ENCODE measurements at places on chromosomes 2 and 18. TPM values are rescaled to one million over a fixed set of nuclear protein-coding genes. Genes with fewer than 3 reads are reported as not detected.

The TEKT4 gene
- not detected for total RNA-seq

The POTEJ gene
- total RNA-seq, result 0.21 TPM

DNA sequence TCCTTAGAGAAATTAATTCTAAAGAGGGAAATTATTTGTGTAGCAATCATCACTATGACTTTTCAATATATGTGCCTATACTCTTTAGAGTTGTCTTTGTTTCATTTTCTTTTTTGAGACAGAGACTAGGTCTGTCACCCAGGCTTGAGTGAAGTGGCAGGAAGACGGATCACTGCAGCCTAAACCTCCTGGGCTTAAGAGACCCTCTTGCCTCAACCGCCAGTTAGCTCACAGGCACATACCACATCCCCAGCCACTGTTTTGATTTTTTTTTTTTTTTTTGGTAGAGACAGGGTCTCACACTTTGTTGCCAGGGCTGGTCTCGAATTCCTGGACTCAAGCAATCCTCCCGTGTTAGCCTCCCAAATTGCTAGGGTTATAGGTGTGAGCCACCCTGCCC lies 12.4 kb downstream of the YWHAQ start:
- DNase-seq, result no peak

GRCh38 chr2:47201224-47201623 lies 46.1 kb upstream of the STPG4 start:
- no peak for DNase-seq

The SAG gene
- total RNA-seq, result 0.03 TPM

- DNase-seq, result no peak
Observed at GRCh38 chr2:233882353-233882752, 14.2 kb upstream of the MSL3B start.

GRCh38 chr2:8595811-8596600 lies 85.8 kb upstream of the ID2 start:
- no peak for DNase-seq

GRCh38 chr2:161586517-161587167 lies 37.6 kb upstream of the SLC4A10 start:
- DNase-seq, result peak; percentile 29

DNA sequence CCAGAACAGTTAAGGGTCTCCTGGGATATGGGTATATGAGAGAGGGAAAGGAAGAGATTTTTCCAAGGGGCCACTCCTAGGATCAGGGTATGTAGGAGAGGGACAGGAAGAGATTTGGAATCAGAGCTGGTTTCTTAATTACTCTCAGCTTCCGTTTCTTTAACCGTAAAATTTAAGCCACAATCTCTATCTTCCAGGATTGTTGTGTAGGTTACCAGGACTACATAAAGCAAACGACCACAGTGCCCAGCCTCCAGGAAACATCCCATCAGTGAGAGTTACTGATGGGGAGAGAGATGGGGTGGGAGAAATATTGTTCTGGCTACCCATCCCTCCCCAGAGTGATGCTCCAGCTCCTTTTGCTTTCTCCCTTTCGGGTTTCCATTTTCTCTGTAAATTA lies 114.6 kb upstream of the THUMPD2 start:
- no peak for DNase-seq

The OTOS gene
- total RNA-seq, result not detected

GRCh38 chr2:96264086-96264485 lies 1.7 kb downstream of the TMEM127 start:
- DNase-seq, result no peak

The SP140 gene
- not detected for total RNA-seq

- DNase-seq, result no peak
Observed at GRCh38 chr2:161233858-161234431, 73.7 kb downstream of the TANK start.

DNA sequence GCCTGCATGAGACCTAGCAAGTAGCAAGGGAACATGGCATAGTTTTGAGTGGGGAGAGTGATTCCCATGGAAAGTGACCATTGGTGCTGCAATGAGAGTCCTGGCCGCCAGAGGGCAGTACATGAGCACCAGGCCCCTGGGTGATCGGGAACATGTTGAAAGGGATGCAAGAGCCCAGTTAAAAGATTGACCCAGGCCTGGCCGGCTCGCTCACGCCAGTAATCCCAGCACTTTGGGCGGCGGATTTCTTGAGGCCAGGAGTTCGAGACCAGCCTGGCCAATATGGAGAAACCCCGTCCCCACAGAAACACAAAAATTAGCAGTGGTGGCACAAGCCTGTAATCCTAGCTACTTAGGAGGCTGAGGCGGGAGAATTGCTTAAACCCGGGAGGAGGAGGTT lies 22.2 kb downstream of the FAP start:
- peak; percentile 80 for DNase-seq

The LIMS3 gene
- not detected for total RNA-seq

The PRKAG3 gene
- total RNA-seq, result not detected

- DNase-seq, result no peak
Observed at GRCh38 chr2:32258242-32258641, 6.4 kb downstream of the NLRC4 start.

All from neural progenitor cell (in vitro differentiated cells).